Esophagus squamous epithelium (tissue), 5 donors: ENCODE measurements at places on chromosomes 11 and 22.

GRCh38 chr11:67024410-67024809 is 1.5 kb downstream of the SYT12 start:
- DNase-seq: no peak

DNA sequence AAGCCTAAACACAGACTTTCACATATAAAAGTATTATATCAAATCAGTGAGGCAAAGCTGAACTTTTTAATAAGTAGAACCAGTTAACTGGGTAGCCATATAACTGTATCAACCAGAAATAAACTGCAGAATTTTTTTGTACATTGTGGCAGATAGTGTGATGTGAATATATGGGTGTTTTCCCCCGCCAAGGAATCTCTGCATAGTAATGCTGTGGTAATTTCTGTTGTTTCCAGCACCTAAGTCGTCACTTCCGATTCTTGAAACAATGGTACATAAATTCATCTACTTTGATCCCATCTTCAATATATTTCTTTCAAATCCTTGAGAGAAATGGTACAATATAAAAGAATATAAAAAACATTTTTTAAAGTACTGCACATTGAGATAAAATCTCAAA is 39.6 kb downstream of the NARS2 start:
- DNase-seq: no peak

DNA sequence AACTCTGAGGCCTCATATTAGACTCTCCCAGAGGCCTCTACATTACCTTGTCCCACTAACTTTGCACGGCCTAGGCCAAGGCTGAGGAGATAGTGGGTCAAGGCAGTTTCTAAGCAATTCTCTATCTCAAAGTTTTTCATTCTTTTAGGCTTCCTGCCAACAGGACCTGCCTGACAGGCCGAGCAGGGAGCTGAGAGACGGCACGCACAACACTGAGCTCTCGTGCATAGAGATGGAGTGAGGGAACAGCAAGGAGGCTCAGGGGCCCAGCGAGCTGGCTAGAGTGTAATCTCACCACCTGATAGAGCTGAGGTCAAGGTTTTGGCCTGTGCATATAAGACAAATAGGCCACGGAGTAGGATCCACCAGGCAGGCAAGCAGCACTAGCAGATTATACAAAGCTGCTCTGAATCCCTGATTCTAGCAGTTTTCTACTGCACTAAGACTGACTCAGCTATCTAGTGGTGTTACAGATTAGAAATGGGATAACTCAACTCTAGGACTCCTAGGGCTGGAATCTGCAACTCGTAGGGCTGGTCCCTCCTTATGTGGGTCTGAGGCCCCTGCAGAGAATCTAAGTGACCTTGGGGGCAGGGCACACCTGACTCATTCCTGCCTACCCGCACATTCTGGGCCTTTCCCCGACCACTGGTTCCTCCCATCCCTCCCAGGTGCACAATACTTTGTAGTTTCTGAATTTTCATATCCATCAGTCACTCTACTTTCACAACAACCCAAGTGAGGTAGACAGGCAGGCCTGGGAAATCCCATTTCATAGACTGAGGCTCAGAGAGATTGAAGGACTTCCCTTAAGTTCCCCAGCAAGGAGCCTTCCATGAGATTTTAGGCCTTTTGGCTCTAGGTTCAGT is 1.7 kb downstream of the CYB5R2 start:
- no peak for DNase-seq

DNA sequence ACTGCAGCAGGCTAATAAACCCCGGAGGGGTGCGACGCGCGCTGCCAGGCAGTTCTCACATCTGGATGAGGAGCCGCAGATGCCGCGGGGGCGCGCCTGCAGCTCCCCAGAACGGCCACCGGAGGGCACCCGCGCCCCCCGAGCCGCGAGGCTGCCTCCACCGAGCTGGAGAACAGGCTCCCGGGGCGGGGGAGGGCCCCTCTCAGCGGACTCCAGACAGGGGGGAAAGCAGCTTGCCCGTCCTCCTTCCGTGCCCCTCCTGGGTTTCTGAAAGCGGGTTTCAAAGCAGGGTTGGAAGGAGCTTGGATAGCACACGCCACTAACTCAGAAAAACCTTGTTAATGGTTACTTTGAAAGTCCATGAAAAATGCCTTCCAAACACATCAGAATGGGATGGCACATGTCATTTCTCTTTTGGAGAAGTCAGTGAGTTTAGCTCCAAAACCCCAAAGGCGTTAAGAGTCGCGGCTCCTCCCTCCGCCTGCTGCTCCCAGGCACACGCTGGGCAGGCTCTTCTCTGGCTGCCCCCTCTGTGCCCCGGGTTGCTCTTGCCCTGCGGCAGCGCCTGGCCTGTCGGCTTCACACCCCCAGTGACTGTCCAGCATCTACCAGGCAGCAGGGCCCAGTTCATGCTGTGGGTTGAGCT is 317.8 kb downstream of the NTM start:
- no peak for DNase-seq

DNA sequence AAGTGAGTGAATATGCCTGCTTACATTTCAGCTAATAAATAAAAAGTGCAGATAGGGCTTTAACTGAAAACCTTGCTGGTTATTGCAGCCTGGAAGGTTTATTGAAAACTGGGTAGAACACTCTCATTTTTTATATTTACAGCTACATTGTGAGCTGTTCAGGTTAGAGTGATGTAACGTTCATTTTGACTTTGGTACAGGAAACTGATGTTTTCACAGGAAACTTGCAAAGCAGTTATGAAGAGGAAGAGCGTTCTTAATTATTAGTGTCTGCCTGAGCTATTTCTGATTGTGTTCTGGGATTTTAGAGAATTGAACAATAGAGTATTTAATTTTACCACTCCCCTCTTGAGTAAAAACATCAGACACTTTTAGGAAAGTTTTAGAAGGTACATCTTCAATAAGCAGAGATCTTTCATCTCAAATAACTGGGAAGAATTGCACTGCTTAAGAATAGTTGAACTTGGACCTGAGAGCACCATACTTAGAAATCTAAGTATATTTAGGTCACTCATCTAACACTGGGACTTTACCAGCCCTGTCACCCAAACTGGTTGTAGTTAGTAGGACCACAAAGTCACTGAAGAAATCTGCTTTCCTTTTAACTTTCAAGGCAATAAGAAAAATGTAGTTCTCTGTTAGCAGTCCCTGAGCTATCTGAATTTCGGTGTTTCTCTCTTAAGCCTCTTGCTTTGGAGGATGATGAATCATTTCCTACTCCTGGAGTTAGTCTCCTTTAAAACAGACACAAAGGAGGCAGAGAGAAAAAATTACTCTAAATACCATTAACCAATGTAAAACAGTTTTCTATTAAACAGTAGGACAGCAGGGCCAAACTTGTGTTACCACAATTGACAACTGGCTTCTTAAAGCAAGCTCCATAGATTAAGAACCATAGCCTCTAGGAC is 128.6 kb upstream of the DDI1 start:
- no peak for DNase-seq

- DNase-seq: no peak
Measured at GRCh38 chr22:36107436-36107835, 53.1 kb downstream of the APOL3 start.

DNA sequence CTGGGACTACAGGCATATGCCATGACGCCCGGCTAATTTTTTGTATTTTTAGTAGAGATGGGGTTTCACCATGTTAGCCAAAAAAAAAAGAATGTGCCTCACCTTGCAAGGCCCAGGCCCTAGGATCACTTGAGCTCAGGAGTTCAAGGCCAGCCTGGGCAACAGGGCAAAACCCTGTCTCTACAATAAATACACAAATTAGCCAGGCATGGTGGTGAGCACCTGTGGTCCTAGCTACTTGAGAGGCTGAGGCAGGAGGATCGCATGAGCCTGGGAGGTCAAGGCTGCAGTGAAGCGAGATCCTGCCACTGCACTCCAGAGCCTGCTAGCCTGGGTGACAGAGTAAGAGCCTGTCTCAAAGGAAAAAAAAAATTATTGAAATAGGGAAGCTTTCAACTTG is 8.1 kb upstream of the LDHC start:
- DNase-seq: no peak

GRCh38 chr11:15780382-15780781 is 576.0 kb downstream of the SOX6 start:
- no peak for DNase-seq

DNA sequence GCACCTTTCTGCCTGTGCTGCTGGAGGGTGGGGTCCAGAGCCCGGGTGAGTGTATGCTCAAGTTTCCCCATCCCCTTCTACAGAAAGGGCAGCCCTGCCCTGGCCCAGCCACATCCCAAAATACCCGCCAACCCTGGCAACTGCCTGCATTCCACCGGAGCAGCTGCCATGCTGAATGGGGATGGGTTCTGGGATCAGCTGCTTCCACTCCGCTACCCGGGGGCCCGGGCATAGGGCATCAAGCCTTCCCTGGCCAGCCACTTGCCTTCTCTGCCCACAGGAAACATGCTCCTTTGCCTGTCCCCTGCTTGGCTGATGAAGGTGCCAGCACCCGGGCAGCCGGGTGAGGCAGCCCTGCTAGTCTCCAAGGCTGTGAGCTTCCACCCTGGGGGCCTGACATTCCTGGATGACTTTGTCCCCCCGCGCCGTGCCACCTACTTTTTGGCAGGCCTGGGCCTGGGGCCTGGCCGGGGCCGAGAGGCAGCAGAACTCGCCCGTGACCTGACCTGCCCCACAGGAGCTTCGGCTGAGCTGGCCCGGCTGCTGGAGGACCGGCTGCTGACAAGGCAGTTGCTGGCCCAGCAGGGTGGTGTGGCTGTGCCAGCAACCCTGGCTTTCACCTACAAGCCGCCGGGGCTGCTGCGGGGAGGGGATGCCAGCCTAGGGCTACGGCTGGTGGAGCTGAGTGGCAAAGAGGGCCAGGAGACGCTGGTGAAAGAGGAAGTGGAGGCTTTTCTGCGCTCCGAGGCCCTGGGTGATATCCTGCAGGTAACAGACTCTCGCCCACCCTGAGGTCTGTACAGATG is 3.2 kb downstream of the CARNS1 start:
- no peak for DNase-seq

DNA sequence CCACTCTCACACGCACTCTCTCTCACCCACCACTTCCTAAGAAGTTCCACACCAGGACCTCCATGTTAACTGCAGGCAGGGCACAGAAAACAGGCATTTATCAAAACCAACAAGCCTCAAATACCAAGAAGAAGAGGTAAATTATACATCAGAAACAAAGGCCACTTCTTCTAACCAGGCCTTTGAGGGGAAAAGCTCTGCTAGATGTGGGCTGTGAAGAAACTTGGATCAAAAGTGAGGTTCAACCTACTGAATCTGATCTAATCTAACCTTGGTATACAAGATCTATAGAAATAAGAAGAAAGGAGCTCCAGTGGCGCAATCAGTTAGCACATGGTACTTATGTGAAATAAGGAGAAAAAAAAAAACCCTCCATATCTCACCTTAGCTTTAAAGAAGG is 91.9 kb downstream of the FAM168A start:
- DNase-seq: no peak

DNA sequence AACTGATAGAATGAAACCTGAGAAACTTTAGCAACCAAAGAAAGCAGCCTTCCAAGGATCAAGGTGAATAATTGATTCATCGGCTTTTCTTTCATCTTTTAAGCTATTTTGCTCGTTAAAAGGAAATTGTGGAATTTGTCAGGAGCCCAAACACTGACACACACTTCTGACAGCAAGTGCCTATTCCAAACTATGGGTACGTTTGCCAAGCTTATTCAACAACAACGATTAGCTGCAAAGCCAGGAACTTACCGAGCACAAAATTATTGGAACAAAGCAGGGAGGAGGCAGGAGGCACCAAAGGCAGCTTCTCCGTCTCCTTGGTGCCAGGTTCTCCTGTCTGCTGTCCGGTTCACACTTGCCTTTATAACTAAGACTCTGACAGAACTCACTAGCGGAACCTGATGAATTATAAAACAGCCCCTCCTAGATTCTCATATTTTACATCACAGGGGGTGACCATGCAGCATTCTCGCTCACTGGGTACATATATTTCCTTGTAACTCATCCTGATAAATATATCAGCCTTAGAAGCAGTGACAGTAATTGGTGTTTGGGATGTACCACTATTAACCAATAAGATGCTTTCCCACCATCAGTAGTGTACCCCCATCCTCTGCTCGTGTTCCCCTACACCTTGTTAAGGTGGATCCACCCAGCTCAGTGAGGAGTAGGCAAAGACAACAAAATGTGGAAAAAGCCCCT is 395.9 kb upstream of the CCDC90B start:
- no peak for DNase-seq

DNA sequence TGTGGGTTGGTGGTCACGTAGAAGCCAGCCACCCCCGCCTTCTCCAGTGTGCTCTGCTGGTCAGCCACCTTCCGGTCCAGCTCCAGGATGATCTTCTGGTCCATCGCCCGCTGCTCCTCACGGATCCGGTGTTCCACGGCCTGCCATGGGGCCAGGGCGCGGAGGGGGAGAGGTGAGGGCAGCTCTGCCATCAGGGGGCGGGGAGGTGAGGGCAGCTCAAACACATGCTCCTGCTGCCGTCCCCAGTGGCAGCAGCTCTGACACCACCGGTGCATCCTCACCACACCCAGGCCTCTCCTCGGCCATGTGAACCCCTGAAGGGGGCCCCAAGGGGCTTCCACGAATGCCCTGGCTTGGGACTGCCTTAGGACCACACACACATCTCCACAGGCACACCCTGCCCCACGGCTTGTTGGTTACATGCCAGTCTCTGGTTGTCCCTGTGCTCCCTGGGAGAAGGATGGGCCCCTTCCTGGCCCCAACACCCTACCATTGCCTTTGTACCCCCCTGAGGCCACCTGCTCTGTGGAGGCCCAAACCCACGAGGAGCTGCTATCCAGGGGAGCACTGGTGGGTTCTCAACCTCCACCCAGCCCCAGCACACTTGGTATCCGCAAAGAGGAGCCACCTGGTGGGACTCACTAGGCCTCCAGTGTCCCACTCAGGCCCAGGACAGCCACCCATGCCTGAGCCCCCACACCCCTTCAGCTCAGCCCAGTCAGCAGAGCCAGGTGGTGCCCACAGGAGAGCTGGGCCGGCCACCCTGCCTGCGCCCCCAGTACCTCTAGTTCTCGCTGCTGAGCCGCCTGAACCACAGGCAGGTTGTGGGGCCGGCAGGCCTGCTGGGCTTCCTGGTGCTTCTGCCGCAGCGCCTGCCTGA is 4.3 kb downstream of the DGCR6L start:
- DNase-seq: no peak

- no peak for DNase-seq
Measured at GRCh38 chr11:118046051-118046963, 30.6 kb upstream of the TMPRSS4 start.

- DNase-seq: no peak
Measured at GRCh38 chr11:130131961-130132850, 27.4 kb upstream of the ST14 start.

DNA sequence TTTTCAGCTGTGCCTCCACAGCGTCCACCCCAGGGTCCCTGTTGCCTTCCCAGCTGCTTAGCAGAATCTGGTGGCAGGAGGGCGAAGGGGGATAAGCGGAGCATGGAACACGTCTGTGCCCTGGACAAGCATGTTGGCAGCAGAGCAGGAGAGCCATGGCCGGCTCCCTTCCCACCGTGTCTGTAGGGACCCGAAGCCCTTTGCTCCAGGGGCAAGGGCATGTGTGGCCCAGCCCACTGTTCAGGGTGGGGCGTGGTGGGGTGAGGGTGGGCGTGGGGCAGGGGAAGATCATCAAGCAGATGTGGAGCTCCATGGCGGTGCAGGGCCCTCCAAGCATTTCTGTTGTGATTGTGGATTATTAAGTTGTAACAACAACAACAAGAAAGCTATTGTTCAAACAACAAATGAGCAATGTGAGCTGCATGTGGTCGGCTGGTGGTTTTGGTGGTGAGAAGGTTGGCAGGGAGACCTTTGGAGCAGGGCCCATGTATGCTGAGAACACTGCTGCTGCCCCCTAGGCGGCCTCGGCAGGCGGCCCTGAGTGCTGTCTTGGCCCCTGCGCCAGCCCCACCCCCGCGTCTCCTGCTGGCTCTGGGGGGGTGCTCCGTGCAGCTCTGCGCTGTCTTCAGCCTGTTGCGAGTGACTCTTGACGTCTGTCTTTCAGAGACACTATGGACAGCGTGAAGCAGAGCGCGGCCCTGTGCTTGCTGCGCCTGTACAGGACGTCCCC is 50.9 kb downstream of the AP2A2 start:
- DNase-seq: no peak
